Stimulated activated CD4-positive, alpha-beta T cell treated with anti-CD3 and anti-CD28 coated beads, Interleukin-15, amount 100 ng/mL, for 1 hour (primary cell): ENCODE measurements at places on chromosomes 13 and 19.
A peak's percentile ranks its signal among the peaks of the same experiment; 100 is the strongest.

GRCh38 chr13:113616991-113617749, 32.6 kb downstream of the TFDP1 start:
- no peak for DNase-seq

GRCh38 chr19:5687360-5688198, 2.5 kb upstream of the RPL36 start:
- no peak for DNase-seq

- no peak for DNase-seq
Measured at GRCh38 chr19:4566402-4567051, 7.0 kb upstream of the SEMA6B start.

DNA sequence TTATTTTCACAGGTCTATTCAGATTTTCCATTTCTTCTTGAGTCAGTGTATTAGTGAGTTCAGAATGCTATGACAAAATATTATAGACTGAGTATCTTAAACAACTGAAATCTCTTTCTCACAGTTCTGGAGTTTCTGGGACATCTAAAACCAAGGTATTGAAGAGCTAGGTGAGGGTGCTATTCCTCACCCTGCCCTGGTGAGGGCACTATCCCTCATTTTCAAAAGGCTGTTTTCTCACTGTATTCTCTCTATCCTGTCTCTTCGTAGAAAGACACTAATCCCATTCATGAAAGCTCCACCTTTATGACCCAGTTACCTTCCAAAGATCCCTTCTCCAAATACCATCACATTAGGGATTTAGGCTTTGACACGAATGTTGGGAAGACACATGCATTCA, 1617.1 kb downstream of the PCDH9 start:
- no peak for DNase-seq

DNA sequence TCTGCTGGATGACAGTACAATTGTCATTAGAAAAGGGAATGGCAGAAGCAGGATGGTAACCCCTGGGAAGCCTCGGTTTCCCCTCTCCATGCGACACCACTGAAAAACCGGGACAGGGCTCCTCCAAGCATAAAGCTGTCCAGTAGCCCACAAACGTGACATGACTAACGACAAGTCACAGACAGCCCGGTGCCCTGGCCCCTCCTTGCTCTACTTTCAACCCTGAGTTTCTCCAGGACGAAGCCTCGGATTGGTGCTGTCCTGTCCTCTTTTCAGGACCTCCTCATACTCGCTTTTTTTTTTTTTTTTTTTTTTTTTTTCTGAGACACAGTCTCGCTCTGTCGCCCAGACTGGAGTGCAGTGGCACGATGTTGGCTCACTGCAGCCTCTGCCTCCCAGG, 16.3 kb downstream of the DPP9 start:
- no peak for DNase-seq

GRCh38 chr13:92137520-92137919, 739.1 kb downstream of the GPC5 start:
- no peak for DNase-seq

GRCh38 chr19:610071-610800, 20.6 kb downstream of the HCN2 start:
- no peak for DNase-seq

DNA sequence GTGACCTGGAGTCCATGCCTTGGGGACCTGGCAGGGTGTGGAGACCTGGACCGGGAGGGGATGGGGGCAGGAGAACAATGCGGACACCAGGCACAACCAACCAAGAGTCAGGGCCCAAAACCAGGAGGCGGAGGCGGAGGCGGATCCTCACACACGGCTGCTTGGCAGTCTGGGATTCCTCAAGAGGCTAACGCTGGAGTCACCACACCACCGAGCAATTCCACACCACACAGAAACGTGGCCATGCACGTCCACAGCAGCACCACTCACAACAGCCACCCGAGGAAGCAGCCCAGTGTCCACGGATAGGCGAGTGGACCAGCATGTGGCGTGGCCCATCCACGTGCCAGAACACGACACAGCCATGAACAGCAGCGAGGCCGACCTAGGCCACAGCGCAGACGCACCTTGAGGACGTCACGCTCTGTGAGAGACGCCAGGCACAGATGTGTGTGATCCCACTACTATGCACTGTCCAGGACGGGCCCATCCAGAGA, 17.7 kb downstream of the SBNO2 start:
- DNase-seq, result no peak

DNA sequence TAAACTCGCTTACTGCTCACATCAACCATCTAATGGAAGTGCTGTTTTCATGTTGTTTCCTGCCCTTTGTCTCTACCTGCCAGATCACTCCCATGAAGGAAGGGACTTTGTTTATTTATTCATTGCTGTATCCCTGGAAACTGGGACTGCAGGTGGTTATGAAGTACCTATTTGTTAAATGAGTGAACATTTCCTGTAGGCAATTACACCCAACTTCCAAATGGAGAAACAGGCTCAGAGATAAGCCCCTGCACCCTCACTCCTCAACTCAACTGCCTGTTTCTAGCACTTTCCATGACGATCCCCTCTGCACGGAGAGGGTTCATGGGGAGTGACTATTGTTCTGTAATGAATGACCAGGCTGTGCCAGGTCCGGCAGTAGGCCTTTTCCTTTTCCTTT, 1.9 kb upstream of the SELENOW start:
- DNase-seq, result no peak

GRCh38 chr19:54191011-54191810, at the start of gene TSEN34:
Gene TSEN34, plus strand, starts transcription at chr19:54191308. Its CDS starts 57 bp downstream, at chr19:54191365.
- peak; percentile 81 for DNase-seq

DNA sequence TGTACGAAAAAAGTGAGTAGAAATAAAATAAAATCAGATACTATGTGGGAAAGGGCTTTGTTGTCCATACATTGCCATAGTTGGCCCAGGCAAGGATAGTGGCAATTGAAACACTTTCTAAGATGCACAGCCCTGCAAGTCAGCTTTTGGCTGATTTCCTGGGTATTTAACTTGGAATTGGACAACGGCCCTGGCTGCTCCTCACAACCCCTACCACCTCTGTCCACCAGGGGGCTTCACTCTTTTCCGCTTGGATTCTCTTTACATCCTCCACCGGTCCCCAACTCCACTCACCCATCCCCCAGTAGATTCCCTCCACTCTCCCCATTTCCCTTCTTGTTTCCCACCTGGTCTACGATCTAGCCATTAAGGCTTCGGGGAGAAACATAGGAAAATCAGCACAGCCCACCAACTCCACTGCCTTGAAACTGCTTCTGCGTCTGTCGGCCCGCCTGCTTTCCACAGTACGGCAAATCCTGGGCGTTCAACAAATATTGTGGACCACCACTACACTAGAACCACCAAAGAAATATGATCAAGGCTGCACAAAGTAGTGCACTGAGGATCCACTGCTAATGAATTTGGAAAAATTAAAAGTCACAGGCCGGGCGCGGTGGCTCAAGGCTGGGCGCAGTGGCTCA, 48.6 kb upstream of the GTF3A start:
- peak; percentile 31 for DNase-seq

DNA sequence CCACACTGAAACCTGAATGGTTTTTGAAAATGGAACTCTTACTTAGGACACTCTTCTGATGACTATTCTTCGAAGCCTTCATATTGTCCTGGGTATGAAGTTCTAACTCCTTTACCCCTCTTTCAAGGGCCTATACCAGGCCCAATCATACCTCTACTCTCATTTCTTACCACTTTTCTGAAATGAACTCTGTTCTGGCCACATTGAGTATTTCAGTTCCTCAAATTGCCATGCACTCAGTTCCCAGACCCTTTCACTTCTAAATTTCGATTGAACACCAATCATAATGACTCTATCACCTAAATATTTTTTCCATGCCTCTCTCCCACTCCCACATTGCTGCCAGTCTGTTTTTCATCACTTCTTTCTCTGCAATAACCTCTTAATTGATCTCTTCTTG, 53.7 kb downstream of the LACC1 start:
- no peak for DNase-seq

- DNase-seq, result no peak
Measured at GRCh38 chr13:104833221-104833620, 1702.2 kb downstream of the EFNB2 start.

GRCh38 chr13:44726778-44727177, 150.6 kb upstream of the TSC22D1 start:
- no peak for DNase-seq
